Urothelium cell line (cell line): ENCODE measurements at places on chromosomes 5 and 9.

- DNase-seq = no peak
Measured at GRCh38 chr5:78727786-78728761, 79.5 kb upstream of the LHFPL2 start.

DNA sequence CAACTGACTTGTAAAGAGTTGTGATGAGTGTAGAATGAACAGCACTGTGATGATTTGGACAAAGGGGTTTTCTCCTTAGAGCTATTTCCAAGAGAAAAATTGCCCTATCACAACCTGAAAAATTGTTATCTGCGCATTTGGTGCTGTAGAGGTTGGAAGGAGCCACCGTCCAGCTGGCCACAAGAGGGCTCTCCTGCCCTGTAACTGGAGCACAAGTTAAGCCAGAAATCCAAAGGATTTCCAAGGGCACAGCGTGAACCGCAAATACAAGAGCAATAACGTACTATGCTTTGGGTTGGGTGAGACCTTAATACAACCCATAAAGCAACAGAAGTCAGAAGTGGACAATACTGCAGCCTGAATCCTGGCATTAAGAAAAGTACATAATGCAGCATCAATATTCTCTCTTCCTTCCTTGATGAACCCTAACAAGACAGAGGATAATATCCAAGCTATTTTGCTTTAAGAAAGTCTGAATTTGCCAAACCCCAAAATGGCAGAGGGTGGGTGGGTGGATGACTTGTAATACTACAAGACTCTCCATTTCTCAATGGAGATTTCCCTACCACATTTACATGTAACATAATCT lies 56.8 kb upstream of the SMIM32 start:
- peak; percentile 62 for DNase-seq

GRCh38 chr5:135050244-135050767 lies 16.3 kb upstream of the PITX1 start:
- no peak for DNase-seq

DNA sequence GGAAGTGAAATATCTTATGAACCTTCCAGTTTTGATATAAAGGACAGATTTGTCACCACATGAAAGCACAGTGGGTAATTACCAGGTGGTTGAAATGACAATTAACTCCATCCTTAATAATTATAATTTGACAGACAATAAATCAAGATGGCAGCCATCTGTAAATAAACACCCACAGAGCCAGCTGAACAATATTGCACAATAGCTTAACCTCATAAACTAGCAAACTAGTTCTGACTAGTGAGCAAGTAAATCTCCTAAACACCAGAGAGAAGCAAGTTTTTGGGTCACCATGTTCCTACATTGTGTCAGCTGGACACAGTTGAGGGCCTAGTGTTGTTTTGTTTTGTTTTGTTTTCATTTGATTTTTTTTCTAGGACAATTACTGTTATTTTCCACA lies 577.4 kb downstream of the ACTL7B start:
- no peak for DNase-seq

DNA sequence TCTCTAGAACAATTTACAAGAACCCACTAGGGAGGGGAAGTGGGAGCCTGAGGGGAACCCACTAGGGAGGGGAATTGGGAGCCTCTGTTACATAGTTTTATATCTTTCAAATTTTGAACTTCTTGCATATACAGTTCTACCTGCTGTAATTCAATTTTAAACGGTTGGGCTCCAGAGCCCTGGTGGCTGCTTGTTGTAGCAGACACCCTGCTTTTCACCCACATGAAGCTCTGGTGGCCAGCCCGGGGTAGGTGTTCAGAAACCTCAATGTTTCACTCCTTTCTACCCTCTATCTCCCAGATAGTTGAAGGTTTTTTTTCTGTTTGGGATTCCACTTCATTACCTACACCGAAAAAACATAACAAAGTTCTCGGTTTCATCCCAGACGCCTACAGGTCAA lies 124.4 kb downstream of the TMEM174 start:
- DNase-seq = no peak
